ENCODE measurements at places on chromosomes 2 and 18.

DNA sequence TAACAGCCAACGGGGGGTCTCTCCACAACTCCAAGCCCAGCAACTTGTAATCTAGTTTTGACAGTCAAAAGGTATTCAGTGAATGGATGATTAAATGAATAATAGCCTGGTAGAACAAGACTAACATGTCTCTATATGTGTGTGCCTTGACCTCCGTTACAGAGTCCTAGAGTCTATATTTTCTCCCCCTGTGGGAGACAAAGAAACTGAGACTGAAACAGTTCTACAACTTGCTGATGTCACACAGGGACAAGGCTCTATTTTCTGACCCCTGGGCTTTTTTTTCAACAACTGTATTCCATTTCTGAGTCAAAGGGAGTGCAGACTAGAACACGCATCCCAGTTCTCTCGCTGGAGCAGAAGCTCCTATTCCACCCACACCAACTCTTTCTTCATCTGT is 223.6 kb upstream of the AGAP1 start:
- no peak for DNase-seq

DNA sequence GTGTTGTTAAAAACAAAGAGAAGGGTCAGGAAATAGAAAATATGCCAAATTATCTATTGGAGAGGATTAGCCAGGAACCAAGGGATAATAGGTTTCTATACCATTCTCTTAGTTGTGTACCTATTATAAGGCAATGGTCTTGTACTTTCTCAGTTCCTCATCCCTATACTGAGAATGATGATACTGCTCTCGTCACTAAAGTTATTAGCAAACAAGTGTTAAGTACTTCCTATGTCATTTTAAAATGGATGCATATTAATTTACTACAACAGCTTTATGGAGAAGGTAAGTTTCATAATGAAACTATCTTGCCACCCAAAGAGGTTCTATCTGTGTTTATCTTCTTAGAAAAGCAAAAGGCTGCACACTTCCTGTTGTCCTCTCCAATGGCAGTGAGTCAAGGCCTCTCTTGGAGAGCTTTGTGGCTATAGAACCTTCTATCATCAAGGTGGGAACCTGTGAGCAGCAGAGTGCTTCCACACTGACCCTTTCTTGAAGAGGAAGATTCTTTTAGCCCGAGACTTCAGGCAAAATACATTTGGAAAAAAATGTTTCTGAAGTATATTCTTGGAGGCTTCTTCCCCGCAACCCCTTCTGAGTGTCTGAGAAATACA is 460.7 kb upstream of the FANCL start:
- no peak for DNase-seq

- DNase-seq, result no peak
Observed at GRCh38 chr18:58694720-58695468, 23.6 kb downstream of the MALT1 start.

DNA sequence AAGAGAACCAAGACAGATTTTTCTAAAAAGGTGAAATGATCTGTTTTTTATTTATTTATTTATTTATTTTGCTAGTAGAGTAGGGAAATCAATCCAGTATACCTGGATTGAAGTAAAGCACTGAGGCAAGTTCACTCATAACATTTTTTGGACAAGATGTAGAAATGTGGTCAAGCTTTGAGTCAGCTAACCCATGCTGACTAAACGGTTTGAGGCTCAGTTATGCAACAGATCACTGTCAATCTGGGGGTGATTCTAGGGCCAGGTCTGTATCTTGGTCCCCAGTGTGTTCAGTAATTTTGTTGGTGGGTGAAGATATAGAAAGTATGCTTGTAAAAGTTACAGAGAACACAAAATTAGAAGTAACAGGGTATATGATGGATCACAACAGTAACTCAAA is 60.2 kb downstream of the RMDN2 start:
- DNase-seq, result no peak

- DNase-seq, result no peak
Observed at GRCh38 chr2:96353032-96353561, 17.5 kb downstream of the NCAPH start.

- no peak for DNase-seq
Observed at GRCh38 chr18:67104700-67105284, 411.7 kb downstream of the DSEL start.

GRCh38 chr2:28802975-28803429 is 7.6 kb upstream of the SPDYA start:
- DNase-seq, result no peak

DNA sequence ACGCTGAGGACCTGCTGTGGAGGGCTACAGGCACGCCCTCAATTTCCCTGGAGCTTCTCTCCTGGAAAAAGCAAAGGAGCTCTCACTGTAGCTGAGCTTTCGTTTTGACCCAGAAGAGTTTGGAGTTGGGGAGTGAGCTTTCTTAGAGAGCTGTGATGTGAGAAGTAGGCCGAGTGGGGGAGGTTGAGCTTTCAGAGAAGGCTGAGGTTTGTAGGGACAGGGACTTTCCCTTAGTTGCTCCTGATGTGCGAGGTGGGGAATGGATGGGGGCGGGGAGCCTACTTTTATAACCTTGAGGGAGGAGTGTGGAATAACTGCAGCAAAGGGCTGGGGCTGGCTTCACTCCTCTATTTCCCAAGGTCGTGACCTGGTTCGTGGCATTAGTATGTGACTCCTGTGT is 47.1 kb downstream of the ZNF532 start:
- no peak for DNase-seq

DNA sequence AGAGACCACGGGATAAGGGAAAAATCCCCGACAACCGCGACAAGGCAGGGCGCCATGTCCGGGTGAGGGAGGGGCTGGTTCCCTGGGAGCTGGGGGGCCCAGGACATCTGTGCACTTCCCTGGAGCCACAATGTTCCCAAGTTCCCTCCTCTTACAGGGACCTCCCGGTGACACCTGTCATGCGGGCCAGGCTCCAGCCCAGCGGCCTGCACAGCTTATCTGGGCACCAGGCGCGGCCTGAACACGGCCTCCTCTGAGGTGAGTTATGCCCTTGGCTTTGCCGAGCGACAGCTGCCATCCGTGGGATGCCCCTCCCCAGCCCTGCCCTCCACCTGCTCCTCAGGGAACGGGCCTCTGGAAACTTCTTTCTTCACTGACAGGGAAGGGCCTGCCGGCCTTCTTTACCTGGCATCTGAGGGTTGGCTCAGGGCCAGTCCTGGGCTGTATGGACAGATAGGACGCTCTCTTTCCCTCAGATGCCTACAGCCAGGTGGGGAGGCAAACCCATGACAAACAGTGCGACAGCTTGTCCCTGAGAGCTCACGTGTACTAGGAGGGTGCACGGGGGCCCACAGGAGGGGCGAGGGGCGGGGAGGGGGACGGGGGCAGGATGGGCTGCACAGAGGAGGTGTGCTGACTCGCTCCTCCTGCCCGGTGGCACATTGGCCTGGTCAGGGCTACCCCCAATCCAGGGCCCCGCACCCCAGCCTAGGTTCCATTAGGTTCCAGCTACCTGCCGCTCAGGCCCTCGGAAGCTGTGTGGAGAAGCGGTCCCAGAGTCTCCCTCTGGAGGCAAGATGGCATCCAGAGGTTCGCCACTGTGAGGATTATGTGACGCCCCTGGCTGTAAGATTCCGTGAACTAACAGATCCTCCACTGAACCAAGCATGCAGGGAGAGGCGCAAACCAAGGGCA is 34.9 kb upstream of the HPCAL1 start:
- DNase-seq, result no peak

DNA sequence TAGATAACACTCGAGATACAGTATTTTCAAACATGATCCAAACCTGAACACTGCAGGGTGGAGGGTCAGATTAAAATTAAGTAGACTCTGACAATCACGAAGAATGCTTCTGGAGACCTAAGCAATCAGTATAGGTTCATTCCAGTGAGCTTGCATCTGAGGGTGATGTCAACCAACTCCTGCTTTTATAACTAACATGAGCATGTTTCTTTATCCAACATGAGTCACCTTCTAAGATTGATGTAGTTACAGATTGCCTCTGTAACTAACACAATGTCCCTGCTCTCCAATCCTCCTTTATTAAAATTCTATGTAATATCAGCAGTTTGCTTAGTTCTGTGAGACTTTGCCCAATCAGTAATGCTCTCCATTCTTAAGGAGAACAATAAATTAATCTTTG is 225.7 kb downstream of the ARL6IP6 start:
- no peak for DNase-seq

DNA sequence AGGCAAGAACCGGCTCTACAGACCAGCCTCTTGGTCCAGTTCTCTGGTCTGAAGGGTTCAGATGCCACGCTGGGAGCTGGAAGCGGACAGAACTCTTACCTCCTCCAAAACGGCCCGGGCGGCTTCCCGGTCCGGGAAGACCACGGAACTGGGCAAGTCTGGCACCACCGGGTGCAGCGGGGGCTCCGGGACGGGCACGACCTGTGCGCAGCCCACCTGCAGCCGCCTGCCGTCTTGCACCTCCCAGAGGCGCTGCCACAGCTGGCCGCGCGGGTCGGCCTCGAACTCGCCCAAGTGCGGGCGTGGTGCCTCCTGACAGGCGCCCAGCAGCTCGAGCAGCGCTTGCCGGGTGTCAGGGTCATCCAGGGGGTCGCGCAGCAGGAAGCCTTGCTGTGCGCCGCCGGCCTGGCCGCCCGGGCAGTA is 773 bp downstream of the CMPK2 start:
- no peak for DNase-seq

DNA sequence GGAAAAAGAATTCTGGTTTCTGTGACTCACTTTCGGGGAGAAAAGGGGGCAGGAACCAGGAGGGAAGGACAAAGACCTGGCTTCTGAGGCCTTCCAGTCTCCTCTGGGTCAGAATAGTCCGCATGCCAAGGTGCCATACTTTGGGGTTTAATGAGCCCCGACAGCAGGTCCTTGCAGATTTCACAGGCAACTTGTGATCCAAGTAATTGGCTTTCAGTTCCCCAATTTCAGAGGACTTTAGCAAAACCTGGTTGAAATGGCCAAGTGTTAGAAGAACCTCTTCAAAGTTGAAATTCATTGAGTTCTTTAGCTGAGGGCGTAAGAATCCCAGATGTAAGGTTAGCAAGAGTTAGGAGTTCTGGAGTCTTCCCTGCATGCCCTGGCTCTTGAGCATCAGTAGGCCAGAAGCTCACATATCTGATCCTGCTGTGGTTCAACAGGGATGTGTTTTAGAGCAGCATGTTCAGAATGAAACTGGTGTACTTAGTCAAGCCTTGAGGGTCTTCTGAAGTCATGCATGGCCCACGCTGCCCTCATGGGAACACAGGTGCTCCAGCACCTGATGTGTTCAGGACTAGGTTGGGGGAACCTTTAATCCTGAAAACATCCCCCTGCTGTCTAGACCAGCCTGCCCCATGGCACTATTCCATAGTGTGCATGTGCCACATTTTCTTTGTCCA is 143.0 kb downstream of the NUP35 start:
- DNase-seq, result no peak

- no peak for DNase-seq
Observed at GRCh38 chr2:208268156-208268952, 2.3 kb downstream of the PIKFYVE start.

DNA sequence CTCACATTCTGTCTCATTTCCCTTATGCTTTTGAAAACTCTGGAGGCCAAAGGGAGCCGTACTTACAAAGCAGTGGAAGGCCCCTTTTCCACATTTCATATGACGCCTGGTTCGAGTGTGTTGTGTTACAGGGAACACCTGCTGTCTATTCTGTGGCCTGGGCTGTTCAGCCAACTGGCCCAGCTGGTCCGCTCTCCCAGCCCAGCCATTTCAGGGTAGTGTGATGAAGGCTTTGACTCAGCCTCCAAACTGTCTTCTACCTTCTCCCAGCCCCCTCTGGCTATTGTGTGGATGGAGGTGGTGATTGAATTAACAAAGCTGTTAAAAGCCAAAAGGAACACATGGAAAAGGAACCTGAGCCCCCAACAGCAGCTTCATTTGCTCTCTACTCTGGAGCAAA is 233.8 kb downstream of the ICOS start:
- no peak for DNase-seq

Measured in CD8-positive, alpha-beta memory T cell (primary cell).